Stimulated activated CD4-positive, alpha-beta T cell treated with anti-CD3 and anti-CD28 coated beads, Interleukin-1b, Interleukin-23, amount 100 ng/mL, for 1 hour (primary cell): ENCODE measurements at places on chromosomes 12 and 14.

GRCh38 chr12:41073633-41074472 is 114.3 kb upstream of the PDZRN4 start:
- DNase-seq, result no peak

DNA sequence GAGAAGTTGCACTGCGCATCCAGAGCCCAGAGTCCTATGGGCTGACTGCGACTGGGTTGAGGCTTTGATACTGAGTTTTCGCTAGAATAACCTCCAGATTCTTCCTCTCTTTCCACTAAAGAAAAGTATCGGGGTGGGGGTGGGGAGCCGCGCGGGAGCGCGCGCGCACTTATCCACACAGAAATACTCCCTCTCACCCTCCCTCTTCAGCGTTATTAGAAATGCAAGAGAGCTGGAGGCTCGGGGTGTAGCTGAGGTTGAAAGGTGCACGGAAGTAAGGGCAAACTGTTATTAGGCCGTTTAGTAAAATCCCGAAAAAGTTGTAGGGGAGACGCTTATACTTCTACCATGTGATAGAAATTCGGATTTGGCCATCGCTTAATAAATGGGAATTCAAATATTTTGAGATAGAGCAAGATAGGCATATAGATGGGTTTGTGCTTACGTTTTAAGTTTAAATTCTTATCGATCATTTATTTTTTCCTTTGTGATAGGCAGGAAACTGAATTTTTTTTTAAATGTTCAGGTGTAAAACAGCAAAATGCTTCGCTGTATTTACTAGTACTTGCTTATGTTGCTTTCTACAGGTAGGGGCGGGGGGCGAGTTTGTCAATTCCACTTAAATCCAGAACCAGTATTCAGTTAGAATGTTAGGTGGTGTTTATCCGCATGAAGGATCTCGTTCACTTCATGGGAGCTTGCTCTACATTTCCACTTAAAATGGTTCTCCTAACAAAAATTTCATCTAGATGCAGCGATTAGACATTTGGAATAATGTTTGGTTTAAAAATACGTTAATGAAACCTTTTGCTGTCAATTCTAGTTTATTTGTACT is 1.1 kb downstream of the ARHGAP5 start:
- DNase-seq, result no peak

GRCh38 chr14:34582117-34582680 is 42.7 kb upstream of the EAPP start:
- no peak for DNase-seq

- no peak for DNase-seq
Observed at GRCh38 chr12:101795013-101795412, 35.7 kb downstream of the GNPTAB start.

GRCh38 chr14:52363041-52363704 is 49.1 kb downstream of the PTGER2 start:
- DNase-seq, result no peak

DNA sequence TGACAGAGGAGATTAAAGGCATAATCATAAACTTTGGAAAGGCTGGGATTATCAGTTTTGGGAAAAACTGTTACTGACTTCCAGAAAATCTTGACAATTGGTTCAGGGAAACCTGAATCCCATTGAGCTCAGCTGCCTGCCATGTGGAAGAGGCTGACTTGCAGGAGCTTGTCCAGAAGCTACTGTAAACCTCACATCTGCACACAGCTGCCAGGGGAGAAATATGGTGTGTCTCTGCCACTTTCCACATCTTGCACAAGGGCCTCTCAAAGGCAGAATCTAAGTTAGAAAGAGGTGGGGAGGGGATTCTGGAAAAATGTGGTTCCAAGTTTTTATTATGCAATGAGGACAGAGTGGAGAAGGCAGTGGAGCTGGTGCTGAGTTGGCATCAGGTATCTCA is 8.7 kb upstream of the BHLHE41 start:
- DNase-seq, result no peak

DNA sequence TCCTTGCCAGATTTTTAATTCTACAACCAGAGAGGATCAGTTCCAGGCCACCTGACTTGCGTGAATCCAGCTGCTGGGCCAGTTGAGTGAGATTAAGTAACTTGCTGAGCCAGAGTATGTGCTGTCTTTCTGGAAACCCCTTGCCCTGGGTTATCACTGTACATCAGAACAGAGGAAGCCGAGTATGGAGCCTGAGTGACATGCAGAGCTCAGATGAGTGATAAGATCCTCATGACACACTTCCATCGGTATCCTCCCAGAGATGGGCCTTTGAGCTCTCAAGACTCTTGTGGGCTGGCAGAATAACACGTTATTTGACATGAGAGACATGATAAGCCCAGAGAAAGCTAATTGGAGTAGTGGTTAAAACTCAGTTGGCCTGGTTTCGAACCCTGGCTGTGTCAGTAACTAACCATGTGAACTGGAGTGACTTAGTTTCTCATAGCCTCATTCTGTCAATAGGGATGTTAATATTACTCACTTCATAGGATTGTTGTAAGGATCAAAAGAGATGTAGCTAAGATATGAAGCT is 388.1 kb downstream of the ZFP36L1 start:
- no peak for DNase-seq

DNA sequence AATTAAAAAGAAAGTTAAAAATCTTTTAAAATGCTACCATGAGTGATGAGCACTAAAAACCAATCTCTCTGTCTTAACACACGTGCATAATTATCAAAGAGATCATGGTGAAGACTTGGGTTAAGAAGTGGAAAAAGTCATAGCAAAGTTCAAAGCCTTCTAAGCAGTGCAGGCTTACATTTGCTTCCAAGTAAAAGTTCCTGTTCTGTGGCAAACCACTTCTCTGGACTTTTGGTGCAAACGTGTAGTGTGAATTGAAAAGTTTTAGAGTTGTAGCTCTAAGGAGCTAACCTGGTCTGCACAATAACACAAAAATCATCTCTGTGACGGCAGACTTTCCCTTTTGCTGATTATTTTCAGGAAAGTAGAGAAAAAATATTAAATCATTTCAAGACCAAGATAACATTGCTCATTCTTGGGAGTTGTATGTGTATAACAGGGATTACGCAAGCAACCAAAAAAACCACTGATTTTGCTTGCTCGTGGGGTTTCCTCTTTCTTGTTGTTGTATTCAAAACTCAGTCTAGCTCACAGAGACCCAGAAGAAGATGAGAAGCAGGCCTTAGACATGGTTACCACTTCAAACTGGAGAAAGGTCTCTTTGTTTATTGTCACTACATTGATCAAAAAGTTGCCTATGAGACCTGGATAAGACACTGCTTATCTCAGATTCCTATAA is 2.3 kb upstream of the GLIPR1 start:
- DNase-seq, result no peak

- no peak for DNase-seq
Observed at GRCh38 chr14:99626041-99626648, 18.8 kb upstream of the HHIPL1 start.

DNA sequence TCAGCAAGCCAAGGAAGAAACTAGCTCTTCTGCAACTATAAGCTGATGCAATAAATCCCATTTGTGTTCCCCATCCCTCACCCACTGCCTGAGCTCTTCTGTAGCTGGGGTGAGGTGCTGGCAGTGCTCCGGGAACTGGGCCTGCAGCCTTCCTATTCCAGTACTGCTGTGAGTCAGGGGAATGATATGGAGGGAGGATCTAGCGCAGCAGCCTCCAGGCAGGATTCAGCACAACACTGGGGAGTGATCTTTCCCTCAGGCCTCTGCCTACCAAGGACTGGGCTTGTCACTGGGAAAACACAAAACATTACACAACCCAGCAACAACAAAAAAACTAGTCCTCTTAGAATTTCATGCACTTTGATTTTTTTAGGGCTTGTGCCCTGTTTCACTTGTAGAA is 58.7 kb downstream of the ST8SIA1 start:
- DNase-seq, result no peak

- DNase-seq, result no peak
Observed at GRCh38 chr12:105425254-105426174, 95.0 kb downstream of the C12orf75 start.

- DNase-seq, result no peak
Observed at GRCh38 chr14:33686218-33686617, 264.7 kb downstream of the EGLN3 start.

DNA sequence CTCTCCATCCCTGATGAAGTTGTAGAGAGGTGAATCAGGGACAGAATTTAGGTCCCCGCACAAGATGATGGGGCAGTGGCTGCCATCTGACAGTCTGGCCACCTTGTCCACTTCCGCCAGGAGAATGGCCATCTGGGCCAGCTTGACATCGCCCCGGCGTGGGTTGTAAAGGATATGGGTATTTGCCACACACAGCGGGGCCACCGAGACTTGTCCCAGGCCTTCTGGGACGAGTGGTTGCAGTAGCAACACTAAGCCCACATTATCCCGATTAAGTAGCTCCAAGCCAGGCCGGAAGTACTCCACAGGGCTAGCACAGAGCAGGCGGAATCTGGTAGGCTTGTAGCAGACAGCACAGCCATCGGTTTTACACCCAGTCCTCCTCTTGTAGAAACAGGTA is 6.2 kb downstream of the ANGEL1 start:
- no peak for DNase-seq

DNA sequence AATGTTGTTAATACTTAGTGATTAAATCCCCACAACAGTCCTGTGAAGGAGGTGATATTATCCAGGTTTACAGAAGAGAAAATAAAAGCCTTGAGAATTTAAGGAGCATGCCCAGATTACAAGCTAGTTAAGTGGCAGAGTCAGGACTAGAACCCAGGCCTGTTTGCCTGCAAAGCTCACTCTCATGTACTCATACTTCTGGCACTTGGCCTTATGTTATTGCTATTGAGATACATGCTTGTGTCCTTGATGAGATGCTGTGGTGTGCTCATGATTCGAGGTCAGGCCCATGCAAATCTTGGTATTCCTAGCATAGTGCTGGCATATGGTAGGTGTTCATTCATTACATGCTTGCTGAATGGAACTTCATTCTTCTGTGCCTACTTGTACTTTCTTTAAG is 7.6 kb upstream of the EID3 start:
- no peak for DNase-seq

DNA sequence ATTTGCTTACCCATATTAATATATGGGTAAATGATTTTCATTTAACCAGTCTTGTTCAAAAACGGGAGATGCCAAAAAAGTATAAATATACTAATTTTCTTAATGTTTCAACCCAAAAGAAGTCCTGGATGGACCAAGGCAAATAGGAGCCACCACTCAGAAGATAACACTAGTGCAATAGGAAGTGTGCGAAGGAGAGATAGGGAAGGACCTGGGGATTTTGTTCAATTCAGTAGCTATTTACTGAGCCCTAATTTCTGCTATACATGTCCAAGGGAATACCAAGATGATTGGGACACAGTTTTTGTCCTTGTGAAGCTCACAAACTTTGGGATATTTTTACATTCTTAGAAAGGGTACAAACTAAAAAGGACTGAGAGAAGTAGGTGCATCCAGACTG is 1.5 kb downstream of the CMAS start:
- DNase-seq, result no peak

DNA sequence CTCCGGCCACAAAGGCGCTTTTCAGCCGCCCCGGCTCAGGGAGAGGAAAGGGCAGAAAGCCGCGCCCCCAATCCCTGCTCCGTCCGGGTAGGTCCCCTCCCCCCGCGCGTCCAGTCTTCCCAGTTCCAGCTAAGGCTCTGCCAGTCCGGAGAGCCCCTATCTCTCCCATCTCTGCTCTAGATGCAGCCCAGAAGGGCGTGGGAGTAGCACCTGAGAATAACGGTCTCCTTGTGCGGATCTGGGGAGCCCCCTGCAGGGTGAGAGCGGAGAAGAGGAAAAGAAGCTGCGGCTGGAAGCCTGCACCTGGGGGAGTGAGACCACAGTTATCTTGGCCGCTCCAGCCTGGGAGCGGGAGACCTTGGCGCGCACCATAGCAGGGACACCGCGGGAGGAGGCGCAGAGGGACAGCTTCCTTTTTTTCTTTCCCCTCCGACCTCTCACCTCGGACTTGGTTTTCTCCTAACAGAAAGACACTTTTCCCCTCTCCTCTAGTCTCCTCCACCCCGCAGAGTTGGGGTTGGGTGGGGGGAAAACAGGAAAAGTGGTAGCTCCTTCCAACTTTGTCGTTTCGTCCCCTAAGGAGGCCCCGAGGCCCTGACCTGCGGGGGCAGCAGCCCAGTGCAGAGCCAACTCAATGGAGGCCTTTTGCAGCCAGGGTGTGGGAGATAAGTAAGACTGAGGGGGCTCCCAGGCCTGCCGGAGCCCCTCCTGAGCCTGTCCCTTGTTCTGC is 2.4 kb downstream of the DHH start:
- DNase-seq, result no peak

- no peak for DNase-seq
Observed at GRCh38 chr12:81679614-81680013, 79.5 kb downstream of the PPFIA2 start.
